ENCODE measurements at places on chromosomes 13 and 19.

DNA sequence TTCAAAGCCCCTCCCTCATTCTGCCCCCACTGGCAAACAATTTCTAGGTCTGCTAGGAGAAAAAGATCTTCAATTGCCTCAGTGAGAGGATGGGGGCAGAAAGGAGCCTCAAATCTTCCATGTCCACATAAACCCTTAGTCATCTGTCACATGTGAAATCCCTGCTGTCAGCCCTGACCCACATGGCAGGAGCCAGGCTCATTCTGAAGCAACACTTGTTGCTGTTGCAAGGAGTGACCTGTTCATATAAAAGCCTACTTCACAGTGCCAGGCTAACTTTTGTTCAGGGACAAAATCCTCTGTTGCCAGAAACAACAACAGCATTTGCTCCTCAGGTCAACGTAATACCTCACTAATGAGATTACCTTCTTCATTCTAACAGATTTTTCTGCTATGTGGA lies 70.5 kb downstream of the IRS2 start:
- no peak for DNase-seq

DNA sequence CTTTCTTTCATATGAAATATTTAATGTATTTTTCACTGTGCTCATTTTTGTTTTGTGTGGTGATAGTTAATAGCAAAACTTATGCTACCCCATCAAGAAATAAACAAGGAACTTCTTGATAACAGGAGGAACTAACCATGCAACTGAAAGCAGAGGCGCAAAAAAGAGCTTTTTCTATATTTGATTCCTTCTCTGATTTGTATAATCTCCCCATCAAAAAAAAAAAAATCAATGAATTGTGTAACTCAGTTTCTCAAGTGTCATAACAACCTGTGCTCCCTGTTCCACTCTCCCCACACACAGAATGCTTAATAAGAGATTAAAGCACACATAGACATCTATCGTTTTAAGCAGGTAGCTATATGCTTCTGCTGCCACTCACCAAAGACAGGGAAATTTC lies 67.3 kb upstream of the MED4 start:
- DNase-seq, result no peak

DNA sequence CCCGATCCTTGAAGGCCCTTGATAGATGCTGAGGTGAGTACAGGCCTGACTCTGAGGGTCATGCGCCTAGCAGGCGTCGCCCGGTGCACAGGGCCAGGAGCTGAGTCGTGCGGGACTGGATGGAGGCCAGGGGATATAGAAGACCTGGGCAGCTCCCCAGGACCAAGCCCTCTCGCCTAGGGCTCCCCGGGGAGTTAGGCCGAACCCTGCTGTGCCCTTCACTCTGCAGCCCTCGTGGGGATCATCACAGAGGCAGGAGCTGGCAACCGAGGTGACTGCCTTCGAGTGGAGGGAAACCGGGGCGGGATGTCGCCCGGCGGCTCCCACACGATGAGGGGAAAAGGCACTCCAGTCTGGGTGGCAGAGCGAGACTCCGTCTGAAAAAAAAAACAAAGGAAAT lies 11.7 kb downstream of the CSNK1G2 start:
- DNase-seq, result no peak

DNA sequence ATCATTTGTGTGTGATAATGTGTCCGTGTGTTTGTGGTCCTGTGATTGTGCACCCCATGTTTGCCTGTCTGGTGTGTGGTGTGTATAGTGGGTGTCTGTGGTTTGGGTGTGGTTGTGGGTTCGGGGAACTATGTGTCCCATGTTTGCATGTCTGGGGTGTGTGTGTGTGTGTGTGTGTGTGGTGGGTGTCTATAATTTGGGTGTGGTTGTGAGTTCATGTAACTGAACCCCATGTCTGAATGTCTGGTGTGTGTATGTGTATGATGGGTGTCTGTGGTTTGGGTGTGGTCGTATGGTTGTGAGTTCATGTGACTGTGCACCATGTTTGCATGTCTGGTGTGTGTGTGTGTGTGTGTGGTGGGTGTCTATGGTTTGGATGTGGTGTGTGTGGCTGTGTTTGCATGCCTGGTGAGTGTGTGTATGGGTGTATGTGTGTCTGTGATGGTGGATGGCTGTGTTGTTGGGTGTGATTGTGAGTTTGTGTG lies 11.1 kb upstream of the NFIX start:
- no peak for DNase-seq

DNA sequence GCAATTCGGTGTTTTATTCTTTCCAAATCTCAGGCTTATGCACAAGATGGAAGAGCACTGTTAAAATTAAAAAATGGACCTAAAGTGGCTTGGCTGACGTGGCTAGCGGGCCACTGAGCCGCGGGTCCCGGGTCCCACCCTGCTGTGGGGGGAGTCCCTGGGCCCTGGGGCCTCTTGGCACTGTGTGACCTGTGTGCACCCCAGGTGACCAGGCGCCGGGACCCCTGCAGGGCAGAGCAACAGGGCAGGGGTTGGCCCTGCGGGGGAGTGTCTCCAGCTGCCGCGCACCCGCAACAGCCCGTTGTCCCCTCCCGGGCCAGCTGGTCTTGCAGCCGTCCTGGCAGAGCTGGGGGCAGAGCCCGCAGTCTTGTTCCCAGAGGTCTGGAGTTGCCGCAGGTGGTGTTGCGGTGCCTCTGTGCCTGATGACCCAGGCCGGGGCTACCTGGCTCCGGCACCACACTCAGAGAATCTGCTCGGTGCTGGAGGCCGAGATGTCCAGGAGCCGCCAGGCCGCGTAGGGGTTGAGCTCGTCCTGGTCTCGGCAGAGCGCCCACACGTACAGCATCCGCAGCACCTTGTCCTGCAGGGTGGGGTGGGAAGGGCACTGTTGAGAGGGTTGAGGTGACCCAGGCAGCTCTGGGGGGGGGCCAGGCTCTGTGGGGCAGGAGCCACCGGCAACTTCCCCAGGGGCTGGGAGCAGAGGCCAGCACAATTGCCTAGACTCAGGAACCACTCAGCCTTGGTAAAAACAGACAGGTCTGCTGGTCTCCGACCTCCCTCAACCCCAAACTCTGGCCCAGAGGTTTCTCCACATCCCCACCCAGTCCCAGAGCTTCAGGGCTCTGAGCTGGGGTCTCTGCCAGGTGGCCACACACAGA lies 1.0 kb upstream of the CTXN1 start:
- no peak for DNase-seq

GRCh38 chr19:56142087-56142787 lies 1.1 kb downstream of the ZNF444 start:
- DNase-seq, result no peak

DNA sequence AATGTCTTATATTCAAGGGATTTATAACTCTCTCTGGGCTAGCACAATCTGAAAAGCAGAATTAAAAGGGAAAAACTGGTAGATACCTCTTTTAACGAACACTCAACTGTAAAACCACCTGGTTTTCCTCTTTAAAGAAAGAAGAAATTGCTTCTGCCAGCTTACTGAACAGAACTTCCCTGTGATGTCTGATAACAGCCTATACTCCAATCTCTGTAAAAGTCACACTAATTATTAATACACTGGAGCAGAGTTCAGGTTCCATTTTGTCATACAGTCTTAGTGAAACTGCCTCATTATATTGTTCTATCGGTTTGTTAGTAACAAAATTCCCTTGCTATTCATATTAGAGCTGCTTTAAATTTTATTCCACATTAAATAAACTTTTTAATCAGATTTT lies 251.0 kb upstream of the STARD13 start:
- no peak for DNase-seq

- DNase-seq, result no peak
Measured at GRCh38 chr19:31392464-31392863, 43.2 kb upstream of the TSHZ3 start.

GRCh38 chr13:91399189-91400062 lies 1.0 kb downstream of the GPC5 start:
- DNase-seq, result peak; percentile 10

- DNase-seq, result no peak
Measured at GRCh38 chr13:31797154-31797775, 57.9 kb downstream of the RXFP2 start.

- DNase-seq, result no peak
Measured at GRCh38 chr19:28169168-28169887, 1043.6 kb downstream of the UQCRFS1 start.

DNA sequence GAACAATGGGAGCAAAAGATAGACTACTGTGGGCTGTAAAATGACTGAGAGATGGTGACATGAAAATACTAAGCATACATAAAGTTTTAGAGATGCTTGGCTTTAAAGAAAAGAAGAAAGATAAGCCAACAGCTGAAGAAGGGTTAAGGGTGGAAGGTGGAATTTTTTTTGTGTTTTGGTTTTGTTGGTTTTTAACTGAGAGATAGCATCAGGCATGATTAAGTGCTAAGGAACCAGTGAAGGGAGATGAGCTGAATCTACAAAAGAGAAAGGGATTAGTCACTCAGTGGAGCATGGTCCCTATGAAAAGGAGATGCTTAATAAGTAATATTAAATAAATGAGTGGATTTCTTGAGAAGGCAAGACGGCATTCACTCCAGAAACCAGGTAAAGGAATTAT lies 12.5 kb upstream of the TBC1D4 start:
- DNase-seq, result no peak

- DNase-seq, result no peak
Measured at GRCh38 chr13:49898792-49899191, 37.3 kb downstream of the SPRYD7 start.

Measured in hippocampal formation (tissue), 2 donors.